ENCODE measurements at places on chromosomes 13 and 19.

GRCh38 chr13:19622193-19622592 is 11.3 kb upstream of the MPHOSPH8 start:
- DNase-seq, result no peak

GRCh38 chr13:36850790-36851438 is 31.9 kb downstream of the RFXAP start:
- DNase-seq, result peak; percentile 15

- DNase-seq, result no peak
Measured at GRCh38 chr19:16135430-16136127, 7.9 kb upstream of the HSH2D start.

DNA sequence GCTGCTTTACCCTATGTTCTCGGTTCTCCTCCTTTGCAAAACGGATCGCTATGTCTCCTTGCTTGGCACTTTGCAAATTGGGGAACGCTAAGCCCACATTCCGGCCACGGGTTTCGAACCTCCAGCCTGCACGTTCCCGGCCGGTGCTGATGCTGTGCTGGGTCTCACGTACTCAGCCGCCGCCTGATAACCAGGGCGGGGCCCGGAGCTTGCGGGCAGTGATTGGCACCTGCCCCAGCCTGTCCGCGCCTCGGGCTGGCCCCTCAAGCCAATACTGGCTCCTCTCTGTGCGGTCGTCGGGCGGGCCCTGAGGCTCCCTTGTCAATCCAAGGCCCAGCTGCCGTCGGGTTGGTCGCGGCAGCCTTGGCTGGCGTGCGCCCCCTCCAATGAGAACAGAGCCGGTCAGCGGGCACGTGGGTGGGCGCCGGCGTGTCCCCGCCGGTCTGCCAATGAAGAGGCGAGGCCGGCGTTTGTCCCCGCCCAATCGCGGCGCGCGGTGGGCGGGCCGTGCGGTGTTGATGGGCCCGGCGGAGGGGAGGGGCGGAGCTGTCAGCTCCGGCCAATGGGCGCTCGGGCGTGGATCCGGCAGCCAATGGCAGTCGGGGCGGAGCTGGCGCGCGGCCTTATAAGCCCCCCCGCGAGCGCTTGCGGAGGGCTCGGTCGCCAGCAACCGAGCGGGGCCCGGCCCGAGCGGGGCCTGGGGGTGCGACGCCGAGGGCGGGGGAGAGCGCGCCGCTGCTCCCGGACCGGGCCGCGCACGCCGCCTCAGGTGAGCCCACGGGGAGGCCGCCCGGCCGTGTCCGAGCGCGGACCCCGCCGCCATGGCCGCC is at the start of gene KDM4B:
KDM4B (plus strand) TSS at position 652 of the 830 bp plus-strand sequence. CDS start 63,778 bp downstream, outside the sequence.
- DNase-seq, result peak; percentile 100

DNA sequence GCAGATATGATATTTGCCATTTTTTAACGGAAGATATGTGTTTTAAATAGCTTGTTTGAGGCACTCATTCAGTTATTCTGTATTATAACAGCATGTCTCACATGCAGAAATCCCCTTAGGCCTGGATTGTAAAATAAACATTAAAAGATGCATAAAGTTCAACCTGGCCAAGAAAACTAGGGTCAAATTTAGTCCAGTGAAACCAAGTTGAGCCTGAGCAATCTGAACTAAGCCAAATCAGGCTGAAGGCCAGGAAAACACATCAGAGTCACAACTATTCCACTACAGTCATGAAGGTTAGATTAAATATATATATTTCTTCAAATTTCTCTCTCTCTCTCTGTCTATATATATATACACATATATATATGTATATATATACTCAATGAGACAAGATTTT is 504.8 kb downstream of the SLITRK1 start:
- DNase-seq, result peak; percentile 7

- no peak for DNase-seq
Measured at GRCh38 chr13:89755729-89756492, 1591.6 kb upstream of the MIR17HG start.

DNA sequence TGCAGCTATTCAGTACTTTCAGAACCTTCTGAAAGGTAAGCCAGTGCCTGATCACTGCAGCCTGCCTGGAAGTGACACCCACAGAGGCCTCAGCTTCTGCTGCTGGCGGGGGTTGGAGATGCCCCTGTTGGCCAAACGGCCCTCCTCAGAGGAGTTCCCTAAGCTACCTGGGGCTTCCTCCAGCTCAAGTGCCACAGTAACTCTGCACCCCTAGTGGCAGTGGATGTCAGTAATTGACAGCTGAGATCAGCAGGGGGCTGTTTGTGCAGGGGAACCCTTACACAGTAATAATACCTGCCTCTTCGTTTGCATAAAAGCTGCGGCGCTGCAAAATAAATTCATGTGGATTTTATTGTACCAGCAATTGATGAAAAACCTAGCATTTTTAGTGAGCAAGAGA is 28.9 kb downstream of the TDRD12 start:
- DNase-seq, result no peak

DNA sequence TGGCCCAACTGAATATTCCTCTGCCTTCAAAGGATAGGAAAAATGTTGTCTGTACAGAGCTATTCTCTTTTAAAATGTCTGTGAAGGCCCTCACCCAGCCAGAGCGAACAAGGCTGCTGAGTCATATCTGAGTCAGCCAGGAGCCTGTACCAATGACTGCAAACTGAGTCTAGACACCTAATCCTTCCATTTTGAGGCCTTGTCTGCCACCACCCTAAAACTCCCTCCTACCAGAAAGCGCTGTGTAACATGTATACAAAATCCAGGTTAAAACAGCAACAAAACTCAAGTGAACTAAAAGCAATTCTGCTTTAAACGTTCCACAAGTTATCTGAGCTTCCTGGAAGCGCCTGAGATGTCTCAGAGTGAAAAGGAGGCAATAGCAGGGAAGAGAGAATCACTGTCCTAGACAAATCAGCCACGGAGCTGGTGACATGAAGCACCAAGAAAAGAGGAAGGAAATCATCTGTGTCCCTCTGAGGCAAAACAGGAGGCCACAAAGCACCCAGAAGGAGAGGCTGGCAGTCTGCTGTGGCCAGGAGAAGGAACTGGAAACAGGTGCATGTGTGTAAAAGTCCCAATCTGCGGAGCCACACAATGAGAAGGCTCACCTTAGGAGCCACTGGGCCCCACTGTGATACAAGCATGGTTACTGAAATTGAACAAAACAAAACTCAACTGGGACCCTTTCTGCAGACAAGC is 10.2 kb downstream of the DHRS12 start:
- DNase-seq, result peak; percentile 66

DNA sequence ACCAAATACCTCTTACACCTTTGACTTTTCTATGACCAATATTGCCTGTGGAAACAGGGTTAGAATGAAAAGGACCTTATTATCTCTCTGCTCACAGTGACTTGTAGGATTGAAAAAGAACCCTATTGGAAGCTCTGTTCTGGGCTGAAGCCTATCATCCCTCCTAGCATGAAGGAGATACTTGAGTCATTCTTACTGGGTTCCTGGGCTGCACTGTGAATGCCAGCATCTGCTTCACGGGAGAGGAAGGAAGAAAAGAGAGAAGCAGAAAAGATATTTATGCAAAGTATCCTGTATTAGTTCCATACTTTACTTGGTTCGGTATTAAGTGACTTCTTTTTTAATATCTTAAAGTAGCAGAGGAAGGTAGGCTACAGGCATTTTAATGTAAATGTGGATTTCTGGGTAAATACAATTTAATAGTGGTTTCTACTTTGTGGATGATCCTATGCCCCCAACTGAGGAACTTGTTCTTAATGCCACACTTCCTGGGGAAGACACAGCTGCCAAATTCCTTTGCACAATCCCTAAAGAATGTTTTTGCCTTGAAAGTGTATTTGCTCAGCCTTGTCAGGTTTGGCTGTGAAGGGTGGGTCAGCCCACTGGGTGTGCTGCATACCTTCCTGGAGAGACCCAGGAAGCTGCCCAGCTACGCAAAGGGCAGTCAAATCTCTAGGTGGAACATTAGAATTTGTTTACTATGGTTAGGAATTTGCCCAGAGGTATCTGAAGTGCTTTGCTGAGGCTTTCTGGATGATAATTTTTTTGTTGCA is 13.7 kb upstream of the SCEL start:
- DNase-seq, result peak; percentile 35

DNA sequence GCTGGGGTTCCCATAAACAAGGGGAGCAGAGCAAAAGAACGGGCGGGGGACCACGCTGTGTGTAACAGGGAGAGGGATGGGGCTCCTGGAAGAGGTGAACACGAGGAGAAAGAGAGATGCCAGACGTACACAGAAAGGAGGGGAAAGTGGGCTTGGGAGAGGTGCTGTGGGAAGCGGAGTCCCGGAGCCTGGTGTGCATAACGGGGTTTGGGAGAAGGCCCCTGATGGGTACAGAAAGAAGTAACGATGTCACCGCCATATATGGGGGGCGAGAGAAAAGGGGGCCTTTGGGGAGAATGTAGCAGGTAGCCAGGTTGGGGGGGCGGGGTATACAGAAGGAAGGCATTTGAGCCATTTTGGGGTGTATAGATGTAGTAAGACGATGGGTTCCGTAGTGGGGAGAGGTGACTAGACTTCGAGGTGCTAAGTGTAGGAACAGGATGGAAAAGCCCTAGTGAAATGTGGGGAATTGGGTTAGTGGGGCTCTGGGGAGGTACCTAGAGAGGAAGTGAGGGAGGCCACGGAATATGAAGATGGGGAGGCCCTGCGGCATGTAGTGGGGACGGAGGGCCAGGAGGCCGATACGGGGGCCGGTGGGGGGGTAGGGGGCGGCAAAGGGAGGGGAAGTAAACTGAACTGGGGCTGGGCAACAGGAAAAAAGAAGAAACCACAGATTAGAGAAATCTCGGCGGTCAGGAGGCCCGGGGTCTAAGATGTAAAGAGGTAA is 787 bp downstream of the ZNF580 start:
- DNase-seq, result peak; percentile 32

DNA sequence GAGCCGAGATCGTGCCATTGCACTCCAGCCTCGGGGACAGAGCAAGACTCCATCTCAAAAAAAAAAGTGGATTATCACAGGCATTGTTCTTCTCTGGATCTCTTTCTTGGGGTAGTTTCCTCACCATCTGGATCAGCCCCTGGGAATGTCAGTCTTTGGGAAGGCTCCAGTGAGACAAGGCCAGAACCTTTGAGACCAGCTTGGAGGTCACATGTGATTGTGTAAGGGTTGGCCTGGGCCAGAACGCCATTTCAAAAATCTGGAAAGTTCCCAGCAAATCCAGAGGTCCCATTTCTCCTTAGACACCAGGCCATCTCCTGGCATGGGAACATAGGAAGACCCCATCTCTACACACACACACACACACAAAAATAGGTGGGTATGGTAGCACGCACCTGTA is 14.2 kb upstream of the ANGPTL8 start:
- DNase-seq, result no peak

DNA sequence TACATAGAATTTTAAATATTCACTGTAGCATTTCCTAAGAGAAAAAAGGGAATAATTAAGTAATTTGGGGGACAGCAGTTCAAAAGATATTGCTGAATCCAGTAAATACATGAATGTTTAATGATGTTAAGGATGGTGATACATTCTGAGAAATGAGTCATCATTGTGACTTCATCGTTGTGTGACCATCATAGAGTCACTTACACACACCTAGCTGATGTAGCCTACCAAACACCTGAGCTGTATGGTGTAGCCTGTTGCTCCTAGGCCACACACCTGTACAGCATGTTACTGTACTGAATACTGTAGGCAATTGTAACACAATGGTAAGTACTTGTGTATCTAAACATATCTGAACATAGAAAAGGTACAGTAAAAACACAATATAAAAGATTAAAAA is 34.8 kb downstream of the ATP7B start:
- no peak for DNase-seq

DNA sequence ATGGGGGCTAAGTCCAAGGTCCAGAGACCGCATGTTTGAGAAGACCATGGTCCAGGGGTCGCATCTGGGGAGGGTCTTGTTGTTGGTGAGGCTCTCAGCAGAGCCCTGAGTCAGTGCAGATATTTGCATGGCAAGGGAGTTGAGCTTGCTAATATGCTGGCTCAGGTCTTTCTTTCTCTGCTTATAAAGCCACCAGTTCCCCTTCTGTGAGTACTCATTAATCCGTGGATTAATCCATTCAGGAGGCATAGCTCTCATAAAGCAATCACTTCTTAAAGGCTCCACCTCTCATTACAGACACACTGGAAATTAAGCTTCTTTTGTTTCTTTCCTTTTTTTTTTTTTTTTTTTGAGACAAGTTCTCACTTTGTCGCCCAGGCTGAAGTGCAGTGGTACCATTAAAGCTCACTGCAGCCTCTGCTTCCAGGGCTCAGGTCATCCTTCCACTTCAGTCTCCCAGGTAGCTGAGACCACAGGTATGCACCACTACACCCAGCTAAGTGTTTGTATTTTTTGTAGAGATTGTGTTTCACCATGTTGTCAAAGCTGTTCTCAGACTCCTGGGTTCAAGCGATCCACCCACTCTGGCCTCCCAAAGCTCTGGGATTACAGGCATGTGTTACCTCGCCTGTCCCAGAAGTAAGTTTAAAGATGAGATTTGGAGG is 216.4 kb downstream of the SLITRK5 start:
- no peak for DNase-seq

- peak; percentile 71 for DNase-seq
Measured at GRCh38 chr13:31538067-31539042, 201.0 kb upstream of the RXFP2 start.

DNA sequence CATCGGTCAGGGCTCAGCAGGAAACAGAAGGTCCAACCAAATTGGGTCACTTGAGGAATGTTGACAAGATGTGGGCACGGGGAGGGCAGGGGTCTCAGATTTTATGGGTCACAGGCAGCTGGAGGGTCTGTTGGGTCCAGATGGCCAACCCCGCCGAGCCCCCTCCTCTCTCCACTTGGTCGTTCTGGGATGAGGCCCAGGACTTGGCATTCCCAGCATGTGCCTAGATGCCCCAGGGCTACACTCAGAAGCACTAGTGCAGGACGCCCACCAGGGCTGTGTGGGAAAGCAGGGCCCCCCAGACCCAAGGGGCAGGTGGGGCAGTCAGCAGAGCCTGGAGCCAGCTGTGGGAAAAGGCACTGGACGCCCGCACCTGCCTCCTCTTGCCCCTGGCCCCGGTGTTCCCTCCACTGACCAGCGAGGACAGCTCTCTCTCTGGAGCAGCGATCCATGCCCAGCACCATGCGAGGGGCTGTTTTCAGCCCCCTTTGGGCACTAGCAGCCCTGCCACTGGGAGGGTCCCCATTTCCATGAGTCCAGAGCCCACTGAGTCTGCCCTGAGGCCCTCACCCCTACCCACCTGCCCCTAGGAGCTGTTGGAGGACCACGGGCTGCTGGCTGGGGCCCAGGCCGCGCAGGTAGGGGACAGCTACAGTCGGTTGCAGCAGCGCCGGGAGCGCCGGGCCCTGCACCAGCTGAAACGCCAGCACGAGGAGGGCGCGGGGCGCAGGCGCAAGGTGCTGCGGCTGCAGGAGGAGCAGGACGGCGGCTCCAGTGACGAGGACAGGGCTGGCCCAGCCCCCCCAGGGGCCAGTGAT is 26.0 kb downstream of the DHX34 start:
- no peak for DNase-seq

- no peak for DNase-seq
Measured at GRCh38 chr13:74461011-74461410, 326.8 kb upstream of the KLF12 start.

DNA sequence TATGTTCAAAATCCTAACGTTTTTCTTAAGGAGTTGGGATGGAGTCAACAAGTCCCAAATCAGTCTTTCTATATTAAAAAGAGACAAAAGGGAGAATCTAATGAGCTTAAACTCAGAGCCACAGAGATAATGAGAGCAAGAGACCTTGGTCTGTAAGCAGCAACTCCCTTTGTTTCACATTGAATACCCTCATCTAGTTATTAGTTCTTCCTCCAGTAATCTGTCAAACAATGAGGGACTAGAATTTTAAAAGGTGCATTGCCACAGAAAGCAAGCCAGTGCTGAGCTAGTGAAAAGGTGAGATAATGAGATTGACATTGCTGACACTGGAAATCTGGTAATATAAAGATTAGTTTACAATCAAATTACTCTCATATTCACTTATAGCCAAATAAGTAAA is 718.6 kb downstream of the DACH1 start:
- no peak for DNase-seq
